AG08395 (cell line): ENCODE measurements at places on chromosomes 13 and 19.
A peak's percentile ranks its signal among the peaks of the same experiment; 100 is the strongest.

DNA sequence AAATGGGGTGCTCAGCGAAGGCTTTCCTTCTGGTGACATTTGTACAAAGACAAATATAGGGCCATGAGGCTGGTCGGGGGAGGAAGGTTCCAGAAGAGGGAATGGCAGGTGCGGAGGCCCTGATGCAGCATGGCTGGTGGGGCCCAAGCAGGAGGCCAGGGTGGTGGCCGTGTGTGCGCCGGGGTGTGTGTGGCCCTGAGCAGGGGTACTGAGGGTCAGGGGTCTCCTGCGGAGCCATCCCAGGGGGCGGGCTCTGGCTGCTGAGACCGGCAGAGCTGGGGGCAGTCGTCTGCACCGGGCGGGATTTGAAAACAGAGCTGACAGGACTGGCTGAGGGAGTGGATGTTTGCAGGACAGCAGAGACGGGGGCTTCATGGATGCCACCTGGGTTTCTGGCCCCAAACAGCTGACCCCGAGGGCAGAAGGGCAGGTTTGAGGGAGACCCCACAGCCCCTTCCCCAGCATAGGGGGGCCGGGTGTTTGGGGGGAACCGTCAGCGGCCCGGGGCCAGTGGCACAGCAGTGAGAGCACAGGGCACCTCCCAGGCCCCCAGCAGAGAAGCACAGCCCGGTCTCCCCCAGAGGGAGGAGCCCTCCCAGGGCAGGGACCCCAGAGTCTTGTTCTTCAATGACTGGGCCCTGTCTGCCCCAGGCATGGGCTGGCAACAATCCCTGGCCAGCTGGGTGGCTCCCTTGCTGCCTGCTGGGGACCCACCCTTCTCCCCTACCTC lies 11.4 kb downstream of the PIAS4 start:
- DNase-seq, result no peak

DNA sequence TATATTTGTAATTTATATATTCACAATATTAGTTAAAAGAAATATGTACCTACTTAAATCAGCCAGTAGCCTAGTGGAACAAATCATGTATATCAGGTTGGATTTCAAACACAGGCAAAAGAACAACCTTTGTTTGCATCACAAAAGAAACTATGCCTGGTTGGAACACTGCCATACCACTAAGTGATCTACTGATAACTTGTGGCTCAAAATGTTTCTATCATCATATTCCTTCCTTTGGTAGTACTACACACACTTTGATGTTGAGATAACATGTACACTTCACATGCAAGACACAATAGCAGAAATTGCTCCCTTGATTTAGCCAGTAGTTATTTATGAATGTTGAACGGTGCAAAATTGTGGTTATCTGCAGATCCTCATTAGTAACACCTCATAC lies 146.0 kb upstream of the GPC6 start:
- no peak for DNase-seq

GRCh38 chr13:114074671-114075315 lies 57.6 kb downstream of the RASA3 start:
- DNase-seq, result no peak

- DNase-seq, result no peak
Measured at GRCh38 chr13:93726173-93726957, 499.8 kb downstream of the GPC6 start.

- DNase-seq, result no peak
Measured at GRCh38 chr13:41361491-41361890, 50.4 kb downstream of the NAA16 start.

GRCh38 chr19:2550431-2551171 lies 74.7 kb downstream of the GADD45B start:
- peak; percentile 31 for DNase-seq

DNA sequence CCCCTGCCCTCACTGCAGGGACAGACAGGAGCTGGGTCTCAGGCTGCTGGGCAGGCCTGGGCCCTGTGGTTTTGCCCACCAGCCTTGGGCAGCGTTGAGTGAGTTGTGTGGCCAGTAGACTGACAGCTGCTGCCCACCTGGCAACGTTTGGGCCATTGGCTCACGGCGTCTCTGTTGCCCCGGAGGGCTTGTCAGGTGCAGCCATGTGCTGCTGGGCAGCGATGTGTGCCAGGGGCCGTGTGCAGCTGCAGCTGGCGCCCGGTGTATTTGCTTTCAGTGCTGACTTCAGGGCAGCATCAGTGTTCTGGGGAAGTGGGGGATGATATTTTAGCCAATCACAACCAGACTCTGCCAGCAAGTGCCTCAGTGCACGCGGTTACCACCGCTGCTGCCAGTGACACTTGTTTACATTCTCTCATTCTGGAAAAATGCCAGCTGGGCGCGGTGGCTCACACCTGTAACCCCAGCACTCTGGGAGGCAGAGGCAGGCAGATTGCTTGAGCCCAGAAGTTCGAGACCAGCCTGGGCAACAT lies 10.6 kb downstream of the FZR1 start:
- no peak for DNase-seq

DNA sequence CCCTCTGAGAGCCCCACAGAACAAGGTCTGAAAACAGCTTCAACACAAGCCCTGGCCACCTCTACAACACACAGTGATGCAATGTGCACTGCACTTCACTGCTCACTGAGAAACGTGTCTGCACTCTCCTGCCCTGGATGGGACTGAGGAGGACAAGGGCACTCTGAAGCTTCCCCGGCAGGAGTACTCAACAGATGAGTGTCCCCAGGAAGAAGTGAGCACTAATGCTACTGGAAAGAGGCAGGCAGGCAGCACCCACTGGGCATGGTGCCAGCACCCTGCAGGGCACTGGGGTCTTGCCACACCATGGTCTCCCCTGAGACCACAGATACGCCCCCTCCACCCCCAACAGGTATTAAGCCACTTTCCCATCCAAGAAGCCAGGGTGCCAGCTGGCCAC lies 17.7 kb upstream of the SLC35E1 start:
- DNase-seq, result no peak

GRCh38 chr19:55176076-55176475 lies 4.0 kb downstream of the SYT5 start:
- DNase-seq, result no peak
